ENCODE measurements at places on chromosomes 6 and 20.

- DNase-seq: no peak
These were observed 28.1 kb downstream of the ROS1 start for GRCh38 chr6:117397536-117398227.

- no peak for DNase-seq
These were observed 21.6 kb downstream of the KCNB1 start for GRCh38 chr20:49460916-49461315.

DNA sequence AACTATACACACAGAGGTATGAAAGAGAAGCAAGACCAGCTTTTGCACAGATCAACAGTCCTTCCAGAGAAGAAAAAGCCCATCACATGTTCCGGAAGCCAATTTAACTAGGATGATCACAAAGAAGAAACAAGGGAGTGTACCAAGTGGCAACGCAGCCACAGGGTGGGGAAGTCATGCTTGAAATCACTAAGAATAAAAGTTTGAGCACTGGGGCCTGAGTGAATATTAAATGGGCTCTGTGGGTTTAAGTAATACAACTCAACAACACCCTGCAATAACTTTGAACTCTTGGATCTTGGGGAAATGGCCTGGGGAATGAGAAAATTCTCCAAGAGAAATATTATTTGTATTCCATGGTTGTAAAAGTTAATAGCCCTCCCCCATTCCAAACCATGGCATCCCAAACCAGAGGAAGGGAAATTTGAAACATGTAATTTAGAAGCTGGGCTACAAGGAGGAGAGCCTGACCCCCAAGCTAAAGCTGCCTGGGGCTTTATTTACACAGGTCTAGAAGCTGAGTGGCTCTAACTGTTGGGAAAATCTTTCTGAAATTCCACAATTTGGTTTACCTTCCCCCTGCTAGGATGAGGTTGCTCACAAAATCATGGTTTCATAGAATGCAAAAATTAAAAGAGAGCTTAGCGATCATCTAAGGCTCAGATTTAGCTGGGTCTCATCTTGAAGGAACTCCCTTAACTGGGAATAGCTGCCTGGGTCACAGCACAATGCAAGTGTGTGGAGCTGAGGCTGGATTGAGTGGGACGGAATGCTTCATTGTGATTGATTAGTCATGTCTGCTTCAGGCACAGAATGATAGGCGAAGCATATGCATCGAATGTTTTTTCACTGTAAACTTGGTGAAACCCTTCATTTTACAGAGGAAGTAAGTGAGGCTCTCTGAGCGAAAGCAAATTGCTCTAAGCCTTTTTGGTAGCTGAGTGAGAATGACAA is 143.6 kb downstream of the BMP7 start:
- DNase-seq: no peak

GRCh38 chr6:156423829-156424228 is 353.3 kb upstream of the ARID1B start:
- DNase-seq: no peak

DNA sequence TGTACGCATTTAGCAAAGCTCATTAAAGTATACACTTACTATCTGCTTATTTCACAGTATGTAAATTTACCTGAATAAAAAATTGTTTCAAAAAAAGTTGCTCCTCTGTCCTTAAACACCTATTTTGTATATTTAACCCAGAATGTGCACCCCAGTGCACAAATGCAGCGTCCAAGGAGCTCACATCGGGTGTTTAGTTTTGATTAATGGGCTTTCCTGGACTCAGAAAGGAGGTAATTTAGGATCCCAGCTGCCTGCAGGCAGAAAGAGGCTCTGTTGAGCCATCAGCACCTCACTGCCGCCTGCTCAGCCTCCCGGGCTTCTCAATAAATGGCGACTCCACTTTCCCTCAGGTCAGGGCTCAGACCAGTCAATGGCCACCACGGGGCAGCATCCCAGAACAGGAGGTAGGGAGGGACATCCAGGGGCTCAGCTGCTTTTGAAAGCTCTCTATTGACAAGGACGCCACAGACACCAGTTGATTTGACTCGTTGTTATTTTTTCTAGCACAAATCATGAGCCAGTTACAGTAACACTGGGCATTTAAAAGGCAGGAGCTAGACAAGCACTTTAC is 70.2 kb upstream of the TBC1D7 start:
- no peak for DNase-seq

- no peak for DNase-seq
These were observed 5.3 kb downstream of the C6orf163 start for GRCh38 chr6:87349896-87350295.

DNA sequence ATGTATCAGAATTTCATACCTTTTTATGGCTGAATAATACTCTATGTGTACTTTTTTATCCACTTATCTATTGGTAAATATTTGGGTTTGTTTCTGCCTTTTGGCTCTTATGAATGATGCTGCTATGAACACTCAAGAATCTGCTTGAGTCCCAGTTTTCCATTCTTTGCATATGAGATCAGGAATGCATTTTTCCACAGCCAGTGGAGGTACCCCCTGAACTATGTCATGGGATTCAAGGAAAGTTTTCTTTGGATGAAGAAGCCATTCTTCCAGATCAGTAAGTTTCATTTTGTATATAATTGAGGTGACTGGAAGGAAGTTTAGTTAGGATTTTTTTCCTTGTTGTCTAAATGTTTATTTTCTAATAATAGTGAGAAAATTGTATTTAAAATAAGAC is 40.9 kb downstream of the NKX2-4 start:
- no peak for DNase-seq

- no peak for DNase-seq
These were observed 67.8 kb upstream of the RALGAPA2 start for GRCh38 chr20:20780127-20780824.

DNA sequence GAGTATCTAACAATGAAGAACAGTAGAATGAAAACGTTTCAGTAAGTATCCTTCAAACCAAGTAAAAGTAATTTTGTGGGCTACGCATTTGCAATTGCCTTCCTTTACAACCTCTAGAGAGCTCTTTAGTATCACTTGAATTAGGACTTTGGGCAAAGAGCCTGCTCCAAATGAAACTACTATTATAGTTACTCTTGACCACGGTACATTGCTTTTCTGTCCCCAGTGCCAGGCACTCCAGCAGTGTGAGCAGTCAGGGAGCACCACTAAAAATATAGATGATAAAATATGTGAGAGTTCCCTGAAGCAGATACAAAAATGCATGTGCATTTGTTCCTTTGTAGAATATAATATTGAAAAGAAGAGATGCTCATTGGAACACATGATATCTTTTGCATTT is 450.1 kb upstream of the MANEA start:
- no peak for DNase-seq

- DNase-seq: no peak
These were observed 15.2 kb downstream of the RNF8 start for GRCh38 chr6:37368961-37369320.

DNA sequence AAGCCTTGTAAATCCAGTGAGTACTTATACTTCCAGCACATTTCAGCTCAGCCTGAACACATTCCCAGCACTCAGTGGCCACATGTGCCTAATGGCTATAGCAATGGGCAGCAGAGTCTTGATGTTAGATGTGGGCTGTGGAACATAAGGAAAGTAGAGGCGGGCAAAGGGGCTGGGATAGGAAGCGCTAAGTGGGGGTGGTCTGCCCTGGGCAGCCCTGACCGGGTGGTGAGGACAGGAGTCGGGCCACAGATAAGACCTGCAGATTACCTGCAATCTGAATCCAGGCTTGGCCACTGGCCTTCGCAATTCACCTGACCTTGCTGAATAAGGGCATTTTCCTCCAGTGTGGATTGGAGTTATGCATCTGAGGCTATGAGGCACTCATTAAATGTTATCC is 11.1 kb upstream of the HMGA1 start:
- DNase-seq: no peak

- DNase-seq: no peak
These were observed 35.6 kb upstream of the SLCO4A1 start for GRCh38 chr20:62606551-62607201.

DNA sequence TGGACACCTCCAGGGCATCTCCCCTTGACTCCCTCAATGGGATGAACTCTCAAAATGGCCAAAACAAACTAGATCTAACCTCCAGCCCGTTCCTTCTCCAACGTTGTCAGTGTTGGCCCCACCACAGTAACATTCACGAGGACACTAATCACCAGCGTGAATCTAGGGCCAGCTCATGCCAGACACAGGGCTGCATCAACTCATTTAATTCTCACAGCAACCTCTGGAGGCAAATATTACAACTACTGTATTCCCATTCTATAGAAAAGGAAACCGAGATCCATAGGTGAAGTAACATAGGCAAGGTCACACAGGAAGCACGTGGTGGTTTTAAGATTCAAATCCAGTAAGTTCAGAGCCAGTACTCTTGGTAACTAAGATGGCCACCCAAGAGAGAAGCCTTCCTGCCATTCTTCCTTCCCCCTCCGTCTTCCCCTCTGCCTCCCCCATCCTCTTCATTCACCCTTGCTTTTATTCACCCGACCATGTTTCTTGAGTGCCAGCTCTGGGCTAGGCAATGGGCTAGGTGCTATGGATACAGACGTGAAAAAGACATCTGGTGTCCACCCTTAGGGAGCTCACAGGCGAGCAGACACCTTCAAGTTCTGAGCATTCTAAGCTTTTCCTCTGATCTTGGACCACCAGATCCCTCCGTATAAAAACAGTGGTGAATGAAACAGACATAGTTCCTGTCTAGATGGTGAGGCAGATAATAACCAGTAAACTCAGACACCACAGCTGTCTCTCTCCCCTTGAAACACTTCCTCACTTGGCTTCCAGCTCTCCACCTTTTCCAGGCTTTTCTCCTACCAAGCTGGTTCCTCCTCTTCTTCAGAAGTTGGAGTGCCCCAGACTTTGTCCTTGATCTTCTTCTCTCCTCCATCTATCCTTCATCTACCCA is 9.6 kb downstream of the CCM2L start:
- no peak for DNase-seq

DNA sequence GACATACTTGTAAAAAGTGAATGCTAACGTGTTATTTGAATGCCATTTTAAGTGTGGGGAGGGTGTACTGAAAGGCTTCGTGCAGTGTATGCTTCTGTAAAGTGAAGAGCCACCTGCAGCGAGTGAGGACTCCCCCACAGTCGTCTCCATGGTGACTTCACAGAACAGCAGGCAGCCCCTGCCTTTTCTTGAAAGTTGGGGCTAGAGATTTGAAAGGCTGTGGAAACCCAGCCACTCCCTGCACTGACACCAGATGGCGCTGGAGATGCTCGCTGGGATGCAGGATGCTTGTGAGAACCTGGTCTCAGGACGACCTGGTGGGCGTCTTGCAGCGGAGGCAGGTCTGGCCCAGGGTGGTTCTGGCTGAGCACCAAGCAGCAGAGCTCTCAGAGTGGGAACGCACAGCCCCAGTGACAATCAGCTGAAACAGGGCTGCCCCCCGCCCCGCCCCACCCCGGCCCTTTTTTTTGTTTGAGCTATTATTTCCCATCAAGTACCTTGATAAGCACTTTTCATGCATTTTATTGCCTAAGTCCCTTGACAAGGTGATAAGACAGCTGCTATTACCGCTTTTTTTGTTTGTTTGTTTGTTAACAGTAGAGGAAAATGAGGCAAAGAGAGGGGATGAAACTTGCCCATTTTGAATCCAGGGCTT is 150.3 kb downstream of the SYCP2 start:
- DNase-seq: no peak

DNA sequence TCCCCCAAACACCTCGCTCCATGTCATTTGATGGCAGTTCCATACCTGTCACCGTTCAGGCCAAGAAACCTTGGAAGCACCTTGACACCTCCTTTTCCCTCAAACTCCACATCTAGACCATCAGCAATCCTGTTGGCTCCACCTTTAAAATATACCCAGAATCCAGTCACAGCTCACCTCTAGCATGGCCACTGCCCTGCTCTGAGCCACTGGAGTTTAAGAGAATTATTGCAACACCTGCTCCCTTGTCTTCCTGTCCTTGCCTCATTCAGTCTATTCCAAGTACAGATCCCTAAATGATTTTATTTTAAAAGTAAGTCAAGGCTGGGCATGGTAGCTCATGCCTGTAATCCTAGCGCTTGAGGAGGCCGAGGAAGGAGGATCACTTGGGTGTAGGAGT is 11.6 kb upstream of the TRIB3 start:
- no peak for DNase-seq
